Stimulated activated CD8-positive, alpha-beta memory T cell treated with anti-CD3 and anti-CD28 coated beads, Interleukin-4, amount 100 ng/mL, for 1 hour (primary cell): ENCODE measurements at places on chromosomes 4 and X.
A peak's percentile ranks its signal among the peaks of the same experiment; 100 is the strongest.

GRCh38 chrX:119828446-119828845, 24.3 kb downstream of the UPF3B start:
- no peak for DNase-seq

DNA sequence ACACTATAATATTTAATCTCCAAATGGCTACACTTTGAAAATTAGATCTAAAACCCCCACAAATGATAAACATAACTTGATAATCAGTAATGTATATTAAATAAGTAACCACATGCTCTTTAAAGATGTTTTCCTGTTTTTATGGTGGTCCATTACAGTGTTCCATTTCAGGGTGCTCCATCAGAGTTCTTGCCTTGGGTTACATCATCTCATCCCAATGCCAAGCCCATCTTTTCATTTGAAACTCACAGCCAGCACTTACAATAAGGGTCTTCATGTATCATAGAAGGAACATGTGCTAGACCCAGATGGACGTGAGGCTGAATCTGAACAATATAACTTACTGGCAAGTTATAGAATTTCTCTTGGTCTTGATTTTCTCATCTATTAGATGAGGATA, 10.5 kb upstream of the PAQR3 start:
- no peak for DNase-seq

DNA sequence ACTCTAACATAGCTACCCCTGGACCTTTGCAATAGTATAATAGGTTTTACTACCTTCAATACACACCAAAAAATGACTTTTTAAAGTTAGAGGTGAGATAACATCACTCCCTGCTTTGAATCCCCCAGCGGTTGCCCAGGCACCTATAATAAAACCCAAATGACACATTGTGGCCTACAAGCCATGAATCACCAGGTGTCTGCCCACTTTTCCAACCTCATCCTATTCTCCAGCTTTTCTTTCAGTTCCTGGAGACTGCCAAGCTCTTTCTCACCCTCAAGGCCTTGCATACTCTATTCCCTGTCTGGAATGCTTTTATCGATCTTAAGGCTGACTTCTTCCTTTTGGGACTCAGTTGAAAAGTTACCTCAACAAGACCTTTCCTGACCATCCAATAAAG, 16.4 kb upstream of the PRSS48 start:
- DNase-seq: no peak

GRCh38 chrX:150454508-150455214, 91.5 kb downstream of the MAMLD1 start:
- DNase-seq: no peak

DNA sequence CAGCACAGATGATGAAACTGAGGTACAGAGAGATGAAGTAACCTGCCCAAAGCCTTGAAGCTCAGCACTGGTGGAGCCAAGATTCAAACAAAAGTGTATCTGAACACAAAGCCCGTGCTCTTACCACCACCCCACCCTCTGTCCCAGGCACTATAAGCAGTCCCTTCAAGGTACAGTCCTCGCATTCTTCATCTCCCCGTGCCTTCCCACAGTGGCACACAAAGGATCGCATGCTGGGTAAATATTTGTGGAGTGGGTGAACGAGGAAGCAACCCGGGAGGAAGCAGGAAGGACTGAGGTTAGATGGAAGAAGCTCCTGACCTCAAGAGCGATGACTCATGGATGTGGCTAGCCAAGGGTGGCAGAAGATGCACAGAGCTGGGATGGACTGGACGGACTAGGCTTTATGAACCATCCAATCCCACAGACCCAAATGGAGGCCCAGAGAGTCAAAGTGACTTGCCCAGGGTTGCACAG, 18.4 kb downstream of the IQSEC2 start:
- no peak for DNase-seq

DNA sequence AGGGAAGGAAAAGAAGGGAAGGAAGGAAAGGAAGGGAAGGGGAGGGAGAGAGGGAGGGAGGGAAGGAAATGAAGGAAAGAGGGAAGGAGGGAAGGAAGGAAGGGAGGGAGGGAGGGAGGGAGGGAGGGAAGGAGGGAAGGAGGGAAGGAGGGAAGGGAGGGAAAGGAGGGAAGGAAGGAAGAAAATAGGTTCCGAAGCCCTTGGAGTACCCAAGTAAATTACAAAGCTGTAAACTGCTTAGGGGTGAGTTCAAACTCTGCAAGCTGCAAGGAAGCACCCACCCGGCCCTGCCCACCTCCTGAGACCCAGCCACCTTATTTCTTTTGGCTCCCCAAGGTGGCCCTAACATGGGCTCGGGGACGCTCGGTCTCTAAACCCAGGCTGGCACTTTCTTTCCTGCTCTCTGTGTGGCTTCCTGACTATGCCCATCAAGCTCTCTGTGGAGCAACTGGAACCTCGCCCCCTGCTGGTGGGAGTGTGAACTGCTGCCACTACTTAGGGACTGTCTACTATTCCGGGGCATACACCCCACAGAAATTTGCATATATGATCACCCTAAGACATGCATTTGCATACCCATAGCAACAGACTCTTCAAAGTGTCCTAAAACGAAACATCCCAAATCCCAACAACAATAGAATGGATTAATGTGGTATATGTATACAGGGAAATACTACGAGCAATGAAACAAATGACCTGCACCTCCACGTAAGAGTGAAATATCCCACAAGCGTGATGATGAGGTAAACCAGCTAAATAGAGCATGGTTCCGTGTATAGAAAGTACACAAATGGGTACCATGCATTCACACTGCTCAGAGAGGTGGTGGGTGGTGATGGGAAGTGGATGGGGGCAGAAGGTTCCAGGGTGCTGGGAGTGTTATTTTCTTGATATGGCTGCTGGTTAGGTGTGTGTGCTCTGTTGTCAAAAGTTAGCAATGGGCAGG, 151.7 kb upstream of the TBL1X start:
- DNase-seq: peak; percentile 47

- no peak for DNase-seq
Observed at GRCh38 chrX:48829016-48829735, 2.9 kb downstream of the ERAS start.

DNA sequence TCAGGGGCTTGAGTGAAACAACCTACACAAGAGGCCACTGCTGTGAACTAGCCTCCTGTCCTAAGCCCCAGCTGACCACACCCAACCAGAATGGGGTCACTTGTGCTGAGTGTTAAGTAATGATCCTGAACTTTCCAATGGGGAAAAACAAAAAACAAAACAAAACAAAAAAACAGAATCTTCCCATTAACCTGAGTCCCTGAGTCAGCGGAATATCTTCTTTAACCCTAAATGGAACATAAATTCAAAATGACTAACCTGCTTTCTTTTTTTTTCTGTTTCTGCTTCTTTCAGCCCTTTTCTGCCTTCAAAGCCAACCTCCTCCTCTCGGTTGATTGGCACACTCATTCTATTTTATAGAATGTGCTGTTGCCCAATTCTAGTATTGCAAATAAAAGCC, 31.2 kb upstream of the MAGEA8 start:
- no peak for DNase-seq

GRCh38 chr4:129808242-129808641, 712.3 kb downstream of the C4orf33 start:
- no peak for DNase-seq

DNA sequence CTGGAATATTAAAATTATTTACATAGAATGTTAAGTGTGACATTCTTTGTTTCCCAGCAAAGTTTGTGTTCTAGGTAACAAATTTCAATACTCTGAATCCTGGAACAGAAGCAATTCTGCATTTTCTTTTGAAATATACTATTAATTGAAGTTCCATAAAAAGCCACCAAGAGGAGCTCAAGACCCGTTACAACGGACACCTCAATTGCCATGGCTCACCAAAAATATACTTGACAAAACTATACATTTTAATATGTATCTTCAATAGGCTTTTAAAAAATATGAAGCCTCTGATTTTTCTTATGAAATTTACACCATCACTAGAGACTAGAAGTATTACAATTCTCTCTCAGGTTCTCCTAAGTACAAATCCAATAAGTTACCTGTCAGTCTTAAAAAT, 111.4 kb downstream of the NYX start:
- DNase-seq: no peak

GRCh38 chrX:13923845-13924244, 105.8 kb downstream of the GEMIN8 start:
- DNase-seq: no peak

GRCh38 chrX:43707812-43708548, 51.9 kb downstream of the MAOA start:
- no peak for DNase-seq

DNA sequence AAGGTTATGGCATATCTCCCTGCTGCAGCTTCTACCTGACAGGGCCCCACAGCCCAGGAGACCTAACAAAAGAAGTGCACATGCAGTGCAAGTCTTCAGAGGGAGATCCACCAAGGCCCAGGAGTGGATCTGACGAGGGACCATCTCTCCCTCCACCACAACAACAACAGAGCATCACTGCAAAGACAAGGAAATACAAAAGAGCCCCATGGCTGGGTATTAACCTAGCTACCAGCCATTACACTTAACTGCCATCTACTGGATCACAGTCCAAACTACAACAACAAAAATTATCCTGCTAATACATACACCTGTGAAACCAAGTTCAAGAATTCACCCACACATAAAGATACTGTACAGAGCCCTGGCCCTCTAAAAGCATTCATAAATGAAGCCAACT, 280.2 kb upstream of the SLC7A11 start:
- no peak for DNase-seq

DNA sequence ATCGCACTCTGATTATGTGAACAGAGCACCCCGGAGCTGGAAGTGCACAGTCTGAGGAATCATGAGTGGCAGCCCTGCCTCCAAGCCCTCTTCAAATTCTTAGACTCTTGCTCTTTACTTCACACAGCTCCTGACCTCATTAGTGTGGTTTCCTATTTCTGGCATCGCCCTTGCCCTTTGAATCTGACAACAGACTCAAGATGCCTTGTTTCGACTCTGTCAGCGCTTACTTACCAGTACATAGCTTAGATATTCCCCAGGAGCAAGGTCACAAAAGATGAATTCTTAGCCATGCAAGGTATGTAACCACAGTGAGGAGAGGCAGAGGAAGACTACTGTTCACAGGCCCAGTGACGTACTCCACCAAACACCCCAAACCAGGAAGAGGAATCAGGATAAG, 167.2 kb downstream of the KDR start:
- no peak for DNase-seq
